ENCODE measurements at places on chromosomes 1 and 21.

- no peak for DNase-seq
These were observed 96.6 kb downstream of the FGGY start for GRCh38 chr1:59393211-59394180.

DNA sequence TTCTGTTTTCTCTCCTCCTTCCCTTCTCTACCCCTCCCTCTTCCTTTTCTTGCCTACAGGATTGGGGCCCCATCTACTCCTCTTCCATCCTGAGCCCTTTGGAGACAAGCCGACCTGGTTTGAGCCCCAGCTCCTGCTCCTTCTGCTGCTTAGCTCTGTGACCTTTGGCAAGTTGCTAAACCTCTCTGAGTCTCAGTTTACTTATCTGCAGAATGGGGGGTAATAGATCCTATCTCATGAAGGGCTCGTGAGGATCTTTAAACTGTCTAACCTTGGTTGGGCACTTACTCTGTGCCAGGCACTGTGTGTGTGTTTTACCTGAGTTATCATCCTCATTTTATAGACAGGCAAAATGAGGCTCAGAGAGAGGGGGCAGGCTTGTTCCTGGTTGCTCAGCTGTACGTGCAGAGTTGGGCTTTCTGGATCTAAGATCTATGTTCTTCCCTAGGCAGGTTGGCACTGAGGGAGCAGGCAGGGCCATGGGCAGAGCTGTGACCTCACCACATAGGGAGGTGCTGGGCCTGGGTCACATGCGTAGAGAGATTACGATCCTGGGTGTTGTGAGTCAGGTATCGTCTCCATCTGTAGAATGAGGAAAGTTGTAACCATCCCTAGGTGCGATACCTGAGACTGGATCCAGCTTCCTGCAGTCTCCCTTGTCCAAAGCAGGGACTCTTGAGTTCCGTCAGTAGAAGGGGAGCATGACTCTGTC, 58.5 kb downstream of the FOXO6 start:
- DNase-seq = no peak

GRCh38 chr1:240967070-240967724, 355.2 kb upstream of the GREM2 start:
- no peak for DNase-seq

DNA sequence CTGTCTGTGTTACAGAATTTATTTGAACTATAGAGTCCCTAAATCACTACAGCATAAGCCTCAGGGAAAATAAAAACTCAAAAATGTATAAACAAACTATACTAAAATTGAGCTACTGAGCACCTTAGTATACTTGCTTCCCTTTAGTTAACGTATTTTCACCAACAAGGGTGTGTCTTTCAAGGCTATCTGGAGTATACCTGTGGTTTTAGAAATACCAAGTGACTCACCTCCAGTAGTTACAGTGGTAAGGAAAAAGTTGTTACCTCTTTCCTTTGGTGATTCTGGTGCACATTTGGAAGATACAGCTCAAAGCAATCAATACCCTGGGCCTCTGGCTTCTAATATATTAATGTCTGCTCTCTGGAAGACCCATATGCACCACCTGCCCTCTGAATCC, 68.0 kb upstream of the C1orf105 start:
- DNase-seq = no peak

DNA sequence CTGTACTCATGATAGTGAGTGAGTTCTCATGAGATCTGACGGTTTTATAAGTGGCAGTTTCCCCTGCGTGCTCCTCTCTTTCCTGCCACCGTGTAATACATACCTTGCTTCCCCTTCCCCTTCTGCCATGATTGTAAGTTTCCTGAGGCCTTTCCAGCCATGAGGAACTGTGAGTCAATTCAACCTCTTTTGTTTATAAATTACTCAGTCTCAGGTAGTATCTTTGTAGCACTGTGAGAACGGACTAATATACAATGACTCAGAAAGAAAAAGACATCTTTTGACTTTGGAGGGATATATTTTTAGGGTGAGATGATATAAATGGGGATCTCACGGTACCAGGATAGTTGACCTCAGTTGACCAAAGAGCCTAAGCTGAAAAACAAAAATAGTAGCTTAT, 74.7 kb upstream of the BACH1 start:
- no peak for DNase-seq

DNA sequence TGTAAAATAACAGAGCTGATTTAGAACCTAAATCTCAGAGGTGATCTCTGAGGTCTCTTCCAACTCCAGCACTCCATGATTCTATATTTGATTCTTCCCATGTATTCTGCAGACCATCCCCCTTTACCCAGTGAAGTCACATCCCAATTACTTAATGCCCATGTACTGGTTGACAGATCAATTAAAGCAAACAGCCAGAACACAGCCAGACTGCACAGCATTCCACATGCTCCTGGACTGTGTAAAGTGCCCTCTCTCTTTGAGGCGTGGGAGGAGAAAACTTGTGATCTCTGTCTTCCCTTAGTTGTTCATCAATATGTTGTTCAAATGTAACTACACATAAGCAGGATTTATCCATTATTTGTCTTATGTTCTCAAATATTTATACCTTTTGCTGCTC, 18.1 kb downstream of the NOS1AP start:
- DNase-seq = no peak
